Activated naive CD8-positive, alpha-beta T cell treated with anti-CD3 and anti-CD28 coated beads, Interleukin-2, amount 50 U/mL, for 24 hours (primary cell): ENCODE measurements at places on chromosomes 1 and 21.

DNA sequence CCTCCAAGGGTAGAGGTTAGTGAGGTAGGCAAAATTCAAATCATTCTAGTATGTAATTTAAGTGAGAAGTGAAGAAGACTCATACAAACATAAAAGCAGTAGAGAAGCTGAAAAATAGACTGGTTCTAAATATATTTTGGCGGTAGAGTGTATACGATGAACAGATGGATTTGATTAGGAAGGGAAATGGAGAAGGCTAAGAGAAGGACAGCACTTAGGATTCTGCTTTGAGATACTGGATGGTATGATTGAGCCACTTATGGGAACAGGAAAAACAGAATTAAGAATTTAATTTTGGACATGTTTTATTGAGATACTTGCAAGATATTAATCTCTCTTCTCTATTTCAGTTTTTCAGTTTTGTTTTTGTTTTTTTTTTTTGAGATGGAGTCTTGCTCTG is 60.1 kb downstream of the EPB41 start:
- no peak for DNase-seq

DNA sequence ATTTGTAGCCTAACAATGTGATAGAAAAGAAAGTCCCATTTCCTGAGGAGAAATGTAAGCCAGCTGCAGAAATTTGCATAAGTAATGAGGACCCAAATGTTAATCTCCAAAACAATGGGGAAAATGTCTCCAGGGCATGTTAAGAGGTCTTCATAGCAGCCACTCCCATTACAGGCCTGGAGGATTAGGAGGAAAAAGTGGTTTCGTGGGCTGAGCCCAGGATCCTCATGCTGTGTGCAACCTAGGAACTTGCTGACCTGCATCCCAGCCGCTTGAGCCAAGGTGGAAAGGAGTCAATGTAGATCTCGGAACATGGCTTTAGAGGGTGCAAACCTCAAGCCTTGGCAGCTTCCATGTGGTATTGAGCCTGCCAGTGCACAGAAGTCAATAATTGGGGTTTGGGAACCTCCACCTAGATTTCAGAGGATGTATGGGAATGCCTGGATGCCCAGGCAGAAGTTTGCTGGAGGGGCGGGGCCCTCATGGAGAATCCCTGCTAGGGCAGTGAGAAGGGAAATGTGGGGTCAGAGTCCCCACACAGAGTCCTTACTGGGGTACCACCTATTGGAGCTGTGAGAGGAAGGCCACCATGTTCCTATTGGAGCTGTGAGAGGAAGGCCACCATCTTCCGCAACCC is 14.2 kb upstream of the F13B start:
- DNase-seq: no peak

- no peak for DNase-seq
Measured at GRCh38 chr1:29333008-29333407, 96.7 kb downstream of the PTPRU start.

DNA sequence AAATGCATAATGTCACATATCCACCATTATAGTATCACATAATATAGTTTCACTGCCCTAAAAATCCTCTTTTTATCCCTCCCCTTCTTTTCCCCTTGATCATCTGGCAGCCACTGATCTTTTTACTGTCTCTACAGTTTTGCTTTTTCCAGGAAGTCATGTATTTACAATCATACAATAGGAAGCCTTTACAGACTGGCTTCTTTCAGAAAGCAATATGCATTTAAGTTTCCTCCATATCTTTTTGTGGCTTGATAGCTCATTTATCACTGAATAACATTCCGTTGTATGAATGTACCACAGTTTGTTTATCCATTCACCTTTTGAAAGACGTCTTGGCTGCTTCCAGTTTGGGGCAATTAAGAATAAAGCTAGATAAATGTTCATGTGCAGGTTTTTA is 14.3 kb upstream of the WDTC1 start:
- DNase-seq: no peak

DNA sequence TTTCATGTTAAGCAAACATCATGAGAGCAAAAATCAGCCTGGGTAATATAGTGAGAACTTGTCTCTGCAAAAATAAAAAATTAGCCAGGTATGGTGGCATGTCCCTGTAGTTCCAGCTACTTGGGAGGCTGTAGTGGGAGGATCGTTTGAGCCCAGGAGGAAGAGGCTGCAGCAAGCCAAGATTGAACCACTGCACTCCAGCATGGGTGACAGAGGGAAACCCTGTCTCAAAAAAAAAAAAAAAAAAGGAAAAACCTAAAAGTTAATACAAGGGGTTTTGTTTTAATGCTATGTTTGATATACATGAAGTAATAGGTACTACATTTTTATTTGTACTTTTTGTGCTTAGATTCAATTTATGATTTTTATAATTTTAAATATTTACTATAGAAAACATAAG is 27.1 kb upstream of the SLC35A3 start:
- no peak for DNase-seq

DNA sequence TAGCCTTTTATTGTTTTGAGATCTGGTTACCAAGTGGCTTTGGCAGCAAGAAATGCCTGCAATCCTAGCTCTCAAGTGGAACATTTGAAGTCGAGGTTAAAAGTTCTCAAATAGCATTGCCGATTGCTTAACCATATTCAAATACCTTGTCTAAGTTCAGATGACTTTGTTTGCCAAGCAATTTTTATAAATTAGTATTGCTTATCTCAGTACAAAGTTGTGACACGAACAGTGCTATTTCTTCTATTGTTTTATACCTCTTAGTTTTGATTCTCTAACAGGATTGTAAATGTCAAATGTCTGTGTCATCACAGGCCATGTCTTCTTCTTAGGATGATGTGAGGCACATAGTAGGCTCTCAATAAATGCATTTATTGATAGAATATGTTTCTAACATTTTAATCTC is 633.3 kb downstream of the PTPRC start:
- DNase-seq: no peak

- no peak for DNase-seq
Measured at GRCh38 chr1:217354895-217355294, 276.0 kb downstream of the GPATCH2 start.

DNA sequence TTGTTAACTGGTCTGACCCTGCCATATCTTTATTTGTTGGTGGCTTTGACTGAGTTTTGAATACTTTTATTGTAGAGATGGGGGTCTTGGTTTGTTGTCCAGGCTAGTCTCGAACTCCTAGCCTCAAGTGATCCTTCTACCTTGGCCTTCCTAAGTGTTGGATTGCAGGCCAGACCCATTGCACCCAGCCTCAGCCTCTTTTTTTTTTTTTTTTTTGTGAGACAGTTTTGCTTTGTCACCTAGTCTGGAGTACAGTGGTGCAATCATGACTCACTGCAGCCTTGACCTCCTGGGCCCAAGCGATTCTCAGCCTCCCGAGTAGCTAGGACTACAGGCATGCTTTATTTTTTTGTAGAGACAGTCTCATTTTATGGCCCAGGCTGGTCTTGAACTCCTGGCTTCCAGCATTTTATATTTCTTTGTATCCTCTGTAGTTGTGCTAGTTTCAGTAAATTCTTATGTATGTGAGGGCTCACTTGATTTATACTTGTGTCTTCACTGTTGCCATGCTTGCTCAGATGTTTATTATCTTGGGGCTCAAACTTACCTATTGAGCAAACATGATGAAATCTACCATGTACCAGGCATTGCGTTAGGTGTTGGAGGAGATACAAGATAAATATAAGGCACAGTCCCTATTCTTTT is 24.1 kb downstream of the THRAP3 start:
- DNase-seq: no peak

DNA sequence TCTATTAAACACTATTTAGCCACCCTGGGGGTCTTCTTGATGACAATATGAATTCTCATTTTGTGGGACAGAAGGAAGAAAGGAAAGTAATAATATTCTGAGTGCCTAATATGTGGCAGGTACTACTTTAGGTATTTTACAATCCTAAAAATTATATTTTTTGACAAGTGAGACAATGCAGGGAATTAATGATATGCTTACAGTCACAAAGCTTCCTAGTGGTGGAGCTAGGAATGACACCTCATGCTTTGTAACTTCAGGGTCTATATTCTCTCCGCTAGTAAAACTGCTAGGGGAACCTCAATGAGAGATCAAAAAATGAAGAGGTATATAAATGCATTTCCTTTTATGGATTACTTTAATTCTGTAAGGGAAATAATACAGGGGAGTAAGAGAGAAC is 44.3 kb downstream of the TPR start:
- no peak for DNase-seq

GRCh38 chr1:69673321-69673720 is 105.6 kb downstream of the LRRC7 start:
- no peak for DNase-seq

DNA sequence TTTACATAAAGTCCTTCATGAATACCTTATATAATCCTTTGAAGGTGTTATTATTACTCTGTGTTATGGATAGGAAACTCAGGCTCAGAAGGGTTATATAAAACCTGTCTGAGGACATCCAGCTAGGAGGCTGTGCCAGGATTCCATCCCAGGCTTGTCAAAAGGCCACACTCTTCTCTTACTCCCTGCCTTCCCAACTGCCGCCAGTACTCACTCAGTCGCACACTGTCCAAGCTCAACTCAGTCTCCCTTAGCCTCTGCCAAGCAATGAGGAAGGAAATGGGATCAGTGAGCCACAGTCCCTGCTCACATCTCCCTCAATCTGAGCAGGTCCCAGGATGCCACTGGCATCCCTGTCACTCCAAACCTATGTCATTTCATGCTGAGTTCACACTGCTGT is 94.4 kb downstream of the NAV1 start:
- DNase-seq: no peak

DNA sequence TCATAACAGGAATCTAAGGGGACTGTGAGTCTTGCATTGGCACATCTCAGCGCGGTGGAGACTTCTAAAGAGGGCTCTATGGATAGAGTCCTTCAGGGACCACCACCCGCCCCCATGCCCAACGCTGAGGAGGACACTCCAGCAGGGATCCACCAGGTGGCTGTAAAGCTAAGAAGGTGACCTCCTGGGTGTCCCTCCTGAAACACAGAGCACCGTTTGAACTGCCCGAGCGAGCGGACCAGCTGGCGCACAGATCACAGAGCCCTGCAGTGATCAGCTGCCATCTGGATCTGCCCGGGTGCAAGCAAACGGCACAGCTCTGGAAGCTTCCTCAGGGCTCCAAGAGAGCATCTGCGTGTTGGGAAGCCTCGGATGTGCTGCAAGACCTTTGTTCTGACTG is 51.3 kb upstream of the LYST start:
- DNase-seq: no peak

GRCh38 chr1:53288002-53288789 is 39.7 kb downstream of the LRP8 start:
- no peak for DNase-seq

GRCh38 chr21:25039461-25040380 is 567.6 kb downstream of the MRPL39 start:
- DNase-seq: no peak

DNA sequence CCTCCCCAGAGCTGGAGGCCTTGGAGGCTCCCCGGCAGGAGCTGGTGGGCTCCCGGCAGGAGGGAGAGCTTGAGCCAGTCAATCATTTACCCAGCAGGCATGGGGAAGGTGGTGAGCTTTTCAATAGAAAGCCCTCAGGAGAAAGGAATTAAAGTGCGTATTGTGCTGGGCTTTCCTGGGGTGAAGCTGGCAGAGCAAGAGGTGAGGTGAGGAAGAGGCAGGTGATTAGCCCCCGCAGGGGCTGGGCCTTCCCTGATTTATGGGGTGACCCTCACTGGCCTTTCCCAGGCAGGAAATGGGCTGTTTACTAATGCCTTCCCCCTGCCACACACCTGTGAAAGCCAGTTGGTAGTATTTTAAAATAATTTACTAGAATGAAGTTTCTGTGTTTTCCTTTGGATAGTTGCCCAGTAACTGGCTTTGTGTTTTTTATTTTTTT is 25.8 kb downstream of the CLDN14 start:
- no peak for DNase-seq

- peak; percentile 67 for DNase-seq
Measured at GRCh38 chr21:29342363-29342957, 43.7 kb downstream of the BACH1 start.

GRCh38 chr1:172499636-172500141 is 33.3 kb upstream of the SUCO start:
- DNase-seq: no peak

DNA sequence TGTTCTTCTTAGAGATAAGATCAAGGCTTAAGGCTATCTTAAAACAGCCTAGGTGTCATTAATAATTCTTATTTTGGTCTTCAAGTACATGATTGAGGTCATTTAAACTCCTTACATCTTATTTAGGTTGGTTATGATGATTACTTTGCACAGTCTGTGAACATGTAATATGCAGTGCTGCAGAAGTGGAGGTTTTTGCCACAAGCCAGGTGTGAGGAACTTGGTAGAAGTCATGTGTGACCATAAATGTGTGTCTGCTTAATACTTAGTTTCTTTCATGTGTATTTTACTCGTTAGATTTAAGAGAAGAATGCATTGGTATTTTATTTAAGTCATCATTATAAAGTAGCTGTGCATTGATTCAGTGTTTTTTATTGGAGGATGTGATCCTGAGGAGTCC is 10.1 kb downstream of the ATG4C start:
- DNase-seq: no peak

DNA sequence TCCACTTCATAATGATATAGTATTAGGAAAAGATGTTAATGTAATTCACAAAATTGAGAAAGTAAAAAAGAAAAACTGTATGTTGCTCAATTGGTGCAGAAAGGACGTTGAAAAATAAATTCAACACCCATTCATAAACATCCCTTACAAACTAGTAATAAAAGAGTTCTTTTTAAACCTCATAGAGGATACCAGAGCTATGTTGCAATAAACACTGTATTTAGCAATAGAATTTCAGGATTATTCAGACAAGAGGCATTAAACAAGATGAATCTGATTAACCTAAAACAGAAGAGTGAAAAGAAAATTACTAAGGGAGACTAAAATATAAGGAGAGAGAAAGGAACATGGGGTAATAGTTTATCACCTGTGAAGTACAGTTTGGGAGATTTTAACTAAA is 154.8 kb downstream of the NTPCR start:
- DNase-seq: no peak

DNA sequence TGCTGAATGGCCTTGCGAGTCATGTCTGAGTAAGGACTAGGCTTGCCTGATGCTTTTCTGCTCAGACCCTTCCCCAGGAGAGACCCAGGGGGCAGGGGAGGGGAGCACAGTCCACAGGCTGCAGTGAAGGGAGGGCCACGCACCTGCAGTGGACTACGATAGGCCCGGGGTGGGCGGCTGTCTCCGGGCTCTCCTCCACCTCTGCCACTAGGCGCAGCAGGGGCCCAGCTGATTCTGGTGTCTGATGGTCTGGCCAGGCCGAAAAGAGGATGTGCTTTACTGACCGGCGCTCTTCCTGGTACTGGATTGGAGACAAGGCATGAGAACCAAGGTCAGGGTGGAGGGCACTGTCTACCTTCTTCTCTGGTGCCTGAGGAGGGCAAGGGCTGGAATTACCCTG is 7.9 kb upstream of the ARL8A start:
- DNase-seq: no peak
